ENCODE measurements at places on chromosomes 16 and 17.

DNA sequence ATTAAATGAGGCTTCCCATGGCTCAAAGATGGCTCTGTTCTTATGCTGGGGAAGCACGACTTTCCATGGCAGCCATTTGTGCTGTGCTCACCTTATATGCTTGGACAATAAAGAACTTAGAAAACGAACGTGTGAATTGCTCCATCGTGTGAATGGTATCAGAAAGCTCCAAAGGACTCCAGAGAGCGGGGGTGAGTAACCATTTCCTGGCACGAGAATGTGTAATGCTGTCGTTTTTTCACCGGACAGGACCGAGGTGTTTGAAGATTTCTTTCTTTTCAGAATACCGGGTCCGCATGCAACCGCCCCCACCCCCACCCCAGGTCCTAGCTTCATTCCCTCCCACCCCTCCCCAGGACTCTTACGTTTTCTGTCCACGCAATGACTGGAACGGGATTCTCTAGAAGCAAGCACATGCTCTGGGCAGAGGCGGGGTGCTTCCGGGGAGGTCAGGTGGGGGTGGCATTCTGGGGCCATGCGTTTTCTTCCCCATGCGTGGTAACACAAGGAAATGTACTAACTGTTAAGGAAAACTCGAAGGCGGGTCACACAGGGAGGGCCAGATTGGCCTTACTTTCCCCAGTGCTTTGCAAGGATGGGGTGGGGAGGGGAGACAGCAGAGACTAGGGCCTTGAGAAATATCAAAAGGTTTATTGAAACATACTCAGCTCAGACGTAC lies 26.2 kb downstream of the GPRC5B start:
- DNase-seq = no peak

GRCh38 chr16:89919535-89920406 lies 1.1 kb downstream of the MC1R start:
- DNase-seq = no peak

- no peak for DNase-seq
These were observed 32.1 kb upstream of the CDC42EP4 start for GRCh38 chr17:73343739-73344454.

GRCh38 chr16:27516365-27516764 lies 33.3 kb downstream of the GTF3C1 start:
- no peak for DNase-seq

GRCh38 chr16:67105246-67105645 lies 4.5 kb upstream of the PHAF1 start:
- DNase-seq = no peak

- no peak for DNase-seq
These were observed 23.4 kb downstream of the ACSM1 start for GRCh38 chr16:20673882-20674683.

DNA sequence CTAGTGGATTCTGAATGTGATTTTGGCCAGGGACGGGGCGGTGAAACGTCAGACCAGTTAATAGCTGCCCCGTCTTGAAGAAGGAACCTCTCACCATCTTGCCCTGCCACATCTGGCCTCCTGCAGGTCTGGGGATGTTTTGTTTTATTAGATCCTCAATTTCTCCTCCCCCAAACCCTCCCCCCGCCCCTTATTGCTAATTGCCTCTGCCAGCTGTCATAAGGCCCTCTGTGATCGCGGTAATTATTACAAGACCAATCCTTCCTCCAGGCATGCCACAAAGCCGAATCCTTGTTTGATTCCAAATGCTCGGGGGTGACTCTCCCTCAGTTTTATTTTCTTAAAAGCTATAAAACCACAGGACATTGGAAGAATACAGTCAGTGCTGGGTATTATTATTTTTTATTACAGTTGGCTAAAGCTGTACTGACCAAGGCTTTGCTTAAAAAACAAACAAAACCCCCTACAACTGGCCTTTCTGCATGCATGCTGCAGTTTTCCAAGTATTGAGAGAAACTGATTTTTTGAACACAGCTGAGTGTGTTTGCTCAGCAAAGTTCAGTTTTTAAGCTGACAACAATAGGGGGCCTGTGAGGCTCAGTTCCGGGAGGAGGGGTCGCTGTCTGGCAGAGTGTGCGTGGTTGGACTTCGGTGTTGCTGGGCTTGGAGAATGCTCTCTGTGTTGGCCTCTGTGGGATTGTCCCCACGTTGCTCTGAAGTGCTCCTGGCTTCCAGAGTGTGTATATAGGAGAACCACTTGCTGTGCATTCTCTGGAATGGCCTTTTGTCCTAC lies 1.7 kb downstream of the KSR1 start:
- DNase-seq = peak; percentile 63

DNA sequence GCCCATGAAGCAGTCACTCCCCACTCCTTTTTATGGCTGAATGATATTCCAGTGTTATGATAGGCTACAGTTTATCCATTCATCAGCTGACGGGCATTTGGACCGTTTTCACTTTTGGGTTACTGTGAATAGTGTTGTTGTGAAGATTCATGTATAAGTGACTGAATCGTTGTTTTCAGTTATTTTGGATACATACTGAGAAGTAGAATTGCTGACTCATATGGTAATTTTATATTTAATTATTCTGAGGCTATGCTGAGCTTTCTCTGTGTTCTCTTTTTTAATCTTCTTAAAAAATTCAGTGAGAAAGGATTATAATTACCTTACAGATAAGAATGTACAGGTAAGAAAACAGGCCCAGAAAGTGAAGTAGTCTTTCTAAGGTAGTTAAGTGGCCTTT lies 117.9 kb upstream of the MPHOSPH6 start:
- DNase-seq = no peak

GRCh38 chr17:1956134-1956533 lies 69.0 kb downstream of the RTN4RL1 start:
- no peak for DNase-seq

- no peak for DNase-seq
These were observed 31.2 kb downstream of the PELP1 start for GRCh38 chr17:4672751-4673150.

GRCh38 chr17:1577182-1577581 lies 14.6 kb upstream of the PITPNA start:
- peak; percentile 59 for DNase-seq

DNA sequence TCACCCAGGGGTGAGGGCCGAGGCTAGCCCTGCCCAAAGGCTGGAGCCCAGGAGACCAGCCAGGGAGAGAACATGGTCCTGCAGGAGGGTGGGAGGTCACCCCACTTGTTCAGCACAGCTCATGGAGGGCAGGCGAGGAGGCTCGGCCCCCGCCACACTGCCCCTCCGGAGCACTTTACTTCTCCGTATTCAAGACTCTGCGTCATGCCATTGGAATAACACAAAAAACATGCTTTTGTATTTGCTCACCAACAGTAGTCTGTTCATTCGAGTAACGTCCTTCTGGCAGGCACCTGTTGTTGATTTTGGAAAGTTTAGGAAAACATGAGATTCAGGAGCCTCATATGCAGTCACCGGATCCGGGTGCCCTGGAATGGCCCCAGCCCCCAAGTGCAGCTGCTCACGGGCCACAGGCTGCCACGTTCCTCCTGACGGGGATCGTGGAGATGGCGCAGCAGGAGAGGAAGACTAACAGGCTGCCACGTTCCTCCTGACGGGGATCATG lies 81.1 kb upstream of the DNAH17 start:
- no peak for DNase-seq
